ENCODE measurements at places on chromosomes 12 and 14.

- DNase-seq: peak; percentile 43
Measured at GRCh38 chr14:104665657-104666522, 23.5 kb upstream of the INF2 start.

DNA sequence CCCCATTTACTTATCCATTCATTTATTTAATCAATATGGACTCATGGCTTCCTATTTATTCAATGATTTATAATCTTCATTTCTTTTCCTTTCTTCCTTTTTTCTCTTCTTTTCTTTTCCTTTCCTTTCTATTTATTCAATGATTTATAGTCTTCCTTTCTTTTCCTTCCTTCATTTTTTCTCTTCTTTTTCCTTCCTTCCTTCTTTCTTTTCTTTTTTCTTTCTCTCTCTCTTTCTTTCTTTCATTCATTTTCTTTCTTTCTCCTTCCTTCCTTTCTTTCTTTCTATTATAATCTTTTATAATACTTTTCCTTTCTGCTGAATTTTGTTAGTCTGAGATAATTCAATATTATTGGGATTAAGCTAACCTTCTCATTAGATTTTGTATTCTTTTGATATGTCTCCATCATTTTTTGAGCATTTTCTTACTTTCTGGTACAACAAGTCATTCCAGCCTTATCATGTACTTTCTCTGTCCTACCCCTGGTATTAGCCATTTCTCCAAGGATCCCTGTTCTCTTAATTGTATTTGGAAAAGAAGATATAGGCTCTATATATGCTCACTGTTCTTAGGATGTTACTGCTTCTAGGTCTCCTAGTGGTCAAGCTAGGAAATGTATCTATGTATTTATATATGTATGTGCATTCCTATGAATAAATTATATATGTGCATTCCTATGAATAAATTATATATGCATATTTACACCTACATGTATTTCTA lies 12.1 kb downstream of the LACRT start:
- DNase-seq: no peak

- no peak for DNase-seq
Measured at GRCh38 chr14:29205658-29206057, 439.1 kb downstream of the FOXG1 start.

- DNase-seq: no peak
Measured at GRCh38 chr12:6450091-6450868, 1.6 kb upstream of the TAPBPL start.

GRCh38 chr14:91613459-91614112 lies 103.5 kb upstream of the PPP4R3A start:
- DNase-seq: no peak

- no peak for DNase-seq
Measured at GRCh38 chr12:23084236-23084995, 459.4 kb downstream of the ETNK1 start.

DNA sequence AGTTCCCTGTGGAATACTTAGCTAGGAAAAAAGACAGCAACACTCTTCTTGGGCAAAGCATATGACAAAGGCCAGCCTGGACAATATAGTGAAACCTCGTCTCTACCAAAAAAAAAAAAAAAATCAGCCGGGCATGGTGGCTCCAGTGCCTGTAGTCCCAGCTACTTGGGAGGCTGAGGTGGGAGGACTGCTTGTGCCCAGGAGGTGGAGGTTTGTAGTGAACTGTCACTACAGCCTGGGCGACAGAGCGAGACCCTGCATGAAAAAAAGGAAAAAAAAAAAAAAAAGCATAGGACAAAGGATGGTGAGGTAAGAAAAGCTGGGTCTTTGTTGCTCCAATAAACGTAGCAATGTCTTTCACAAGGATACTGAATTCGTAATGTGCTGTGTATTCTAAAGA lies 1.1 kb downstream of the TXNDC16 start:
- no peak for DNase-seq

GRCh38 chr14:75752907-75753594 lies 92.0 kb downstream of the TTLL5 start:
- DNase-seq: no peak

DNA sequence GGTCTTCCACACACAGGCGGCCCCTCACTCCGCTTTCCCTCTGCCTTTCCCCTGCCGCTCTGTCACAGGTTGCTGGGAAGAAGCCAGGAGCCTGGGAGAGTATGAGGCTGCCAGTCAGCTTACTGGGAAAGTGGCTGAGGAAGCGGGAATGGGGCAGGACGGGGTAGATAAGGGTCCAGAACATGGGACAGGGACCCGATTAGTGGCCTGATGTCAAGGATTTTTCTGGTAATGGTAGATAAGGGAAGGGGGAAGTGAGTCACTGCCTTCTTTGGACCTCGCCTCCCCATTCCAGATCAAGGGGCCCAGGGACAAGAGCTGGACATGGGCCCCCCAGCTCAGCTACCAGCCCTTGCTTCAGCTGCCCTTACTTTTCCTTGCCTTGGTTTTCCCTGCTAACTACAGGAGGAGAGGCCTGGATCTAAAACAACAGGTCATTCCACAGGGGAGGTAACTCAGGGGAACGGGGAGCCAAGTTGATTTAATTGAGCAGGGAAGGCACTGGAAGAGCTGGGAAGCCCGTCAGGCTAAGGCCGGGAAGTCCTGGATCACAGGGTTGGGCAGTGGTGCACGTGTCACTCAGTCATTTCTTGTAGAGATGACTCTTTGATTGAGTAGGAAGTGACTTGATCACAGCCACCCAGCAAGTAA lies 3.5 kb upstream of the LPAR5 start:
- DNase-seq: no peak

GRCh38 chr12:109767991-109768900 lies 54.6 kb downstream of the FAM222A start:
- DNase-seq: no peak

- DNase-seq: no peak
Measured at GRCh38 chr14:33642080-33642479, 308.8 kb downstream of the EGLN3 start.

- no peak for DNase-seq
Measured at GRCh38 chr14:105219753-105220152, 28.6 kb upstream of the BTBD6 start.

GRCh38 chr14:78834766-78835451 lies 664.7 kb downstream of the NRXN3 start:
- no peak for DNase-seq

DNA sequence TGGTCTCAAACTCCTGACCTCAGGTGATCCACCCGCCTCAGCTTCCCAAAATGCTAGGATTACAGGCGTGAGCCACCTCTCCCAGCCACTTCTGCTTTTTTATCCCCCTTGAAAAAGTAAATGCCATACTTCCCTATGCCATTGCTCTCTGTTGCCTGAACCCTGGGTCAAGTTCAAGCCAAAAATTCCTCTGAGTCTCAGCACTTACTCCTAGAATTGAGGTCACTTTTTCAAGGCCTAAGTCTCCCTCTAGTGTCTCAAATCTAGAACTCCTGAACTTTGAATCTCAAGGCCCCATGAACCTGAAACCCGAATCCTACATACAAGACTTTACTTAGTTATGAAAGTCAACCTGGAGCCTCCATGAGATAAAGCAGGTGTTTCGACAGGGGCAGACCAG lies 1.4 kb upstream of the APOBEC1 start:
- DNase-seq: no peak

- peak; percentile 12 for DNase-seq
Measured at GRCh38 chr14:75427482-75428229, at the start of gene JDP2. JDP2 (plus strand) TSS chr14:75428022; CDS start chr14:75437921, 9,899 bp downstream.

GRCh38 chr12:96416033-96416799 lies 16.0 kb upstream of the CDK17 start:
- DNase-seq: no peak

GRCh38 chr12:131076296-131076695 lies 122.6 kb downstream of the ADGRD1 start:
- DNase-seq: no peak

DNA sequence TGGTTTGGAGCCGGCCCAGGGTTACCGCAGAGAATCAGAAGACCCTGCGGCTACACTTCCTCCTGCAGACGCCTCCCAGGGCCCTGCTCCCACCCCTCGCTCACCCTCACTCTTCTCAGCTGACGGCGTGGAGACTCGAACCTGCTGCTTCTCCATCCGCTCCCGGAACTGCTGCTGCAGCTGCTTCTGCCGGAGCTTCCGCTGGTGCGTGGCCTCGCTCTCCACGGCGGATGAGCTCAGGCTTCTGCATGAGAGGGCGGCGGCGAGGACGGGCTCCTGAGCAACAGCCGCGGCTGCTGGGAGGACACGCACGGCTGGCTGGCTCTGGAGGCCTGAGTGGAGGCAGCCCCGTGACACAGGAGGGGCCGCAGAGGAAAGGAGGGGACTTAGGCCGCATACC lies 33.3 kb downstream of the RAD52 start:
- DNase-seq: no peak

DNA sequence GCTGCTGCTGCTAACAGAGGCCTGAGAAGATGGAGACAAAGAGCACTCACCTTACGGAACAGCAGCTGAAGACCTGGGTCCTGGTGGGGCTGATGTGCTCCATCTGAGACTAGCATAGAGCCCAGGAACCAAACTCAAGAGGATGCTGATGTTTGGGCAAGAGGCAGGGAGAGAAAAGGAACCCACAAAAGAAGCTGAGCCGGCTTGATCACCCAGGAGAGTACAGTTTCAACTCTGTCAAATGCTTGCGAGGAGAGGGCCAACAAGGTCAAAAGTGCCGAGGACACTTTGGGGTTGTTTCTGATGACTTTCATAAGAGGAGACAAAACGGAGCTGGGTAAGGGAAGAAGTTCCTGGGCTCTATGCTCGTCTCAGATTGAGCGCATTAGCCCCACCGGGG lies 17.3 kb upstream of the NT5DC3 start:
- no peak for DNase-seq

- no peak for DNase-seq
Measured at GRCh38 chr14:104164041-104164440, 25.7 kb downstream of the KIF26A start.

DNA sequence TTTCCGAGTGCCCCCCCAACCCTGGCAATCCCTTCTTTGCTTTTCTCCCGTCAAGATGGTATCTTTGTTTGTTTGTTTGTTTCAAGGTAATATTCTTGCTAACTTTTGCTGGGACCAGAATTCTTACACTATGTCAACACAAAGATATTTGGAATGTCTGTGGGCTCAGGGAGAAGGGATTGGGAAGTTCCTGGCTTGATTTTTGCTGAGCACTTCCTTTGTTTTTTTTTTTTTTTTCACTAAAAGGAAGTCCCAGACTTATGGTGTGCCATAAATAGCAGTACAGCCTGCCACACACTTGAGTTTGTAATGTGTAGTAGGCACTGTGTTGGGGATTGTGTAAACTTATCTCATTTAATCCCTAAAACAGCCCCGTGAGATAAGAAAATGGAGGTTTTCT lies 11.2 kb upstream of the RNU6-7 start:
- no peak for DNase-seq

- DNase-seq: no peak
Measured at GRCh38 chr12:26233631-26234030, 38.3 kb downstream of the SSPN start.

DNA sequence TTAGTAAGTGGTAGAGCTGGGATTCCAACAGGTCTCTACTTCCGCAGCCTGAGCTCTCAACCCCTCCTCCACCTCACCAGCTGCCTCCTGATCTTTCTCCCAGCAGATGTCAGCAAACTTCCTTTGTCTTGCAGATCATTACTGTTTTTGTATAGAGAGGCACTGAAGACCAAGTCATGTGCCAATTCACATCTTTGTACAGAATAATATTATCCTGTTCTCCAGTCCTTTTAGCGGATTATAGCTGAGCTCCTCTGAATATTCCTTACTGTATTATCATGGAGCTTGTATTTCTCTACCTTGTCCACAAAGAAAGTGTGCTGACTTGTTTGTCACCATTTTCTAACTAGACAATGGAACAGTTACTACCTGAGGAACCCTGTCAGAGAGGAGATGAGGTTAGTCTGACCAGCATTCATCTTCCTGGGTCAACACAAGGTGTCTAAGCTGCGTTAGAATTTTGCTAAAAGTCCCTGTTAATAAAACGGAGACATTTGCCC lies 142.3 kb upstream of the ARHGAP5 start:
- DNase-seq: peak; percentile 11

GRCh38 chr12:54749191-54749818 lies 101.1 kb upstream of the DCD start:
- peak; percentile 72 for DNase-seq

GRCh38 chr12:14840616-14841015 lies 2.7 kb downstream of the ART4 start:
- no peak for DNase-seq

- DNase-seq: no peak
Measured at GRCh38 chr12:13126494-13126893, 23.0 kb upstream of the GSG1 start.

DNA sequence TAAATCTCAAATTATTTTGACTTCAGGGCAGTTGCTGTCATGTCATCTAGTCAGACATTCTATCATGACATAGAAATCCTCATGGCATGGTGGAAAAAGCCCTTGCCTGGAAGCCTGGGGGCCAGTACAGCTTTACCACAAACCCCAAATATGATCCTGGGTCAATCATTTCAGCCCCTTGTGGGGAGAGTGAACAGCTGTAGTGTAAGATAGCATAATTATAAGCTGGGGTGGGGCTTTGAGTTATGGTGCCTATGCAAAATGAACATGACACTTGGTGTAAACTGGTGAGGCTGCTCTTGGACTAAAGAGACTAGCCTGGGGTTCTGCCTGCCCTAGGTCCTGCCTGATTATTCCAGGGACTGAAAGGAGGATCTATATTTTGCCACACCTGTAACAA lies 207.7 kb upstream of the DDHD1 start:
- no peak for DNase-seq

DNA sequence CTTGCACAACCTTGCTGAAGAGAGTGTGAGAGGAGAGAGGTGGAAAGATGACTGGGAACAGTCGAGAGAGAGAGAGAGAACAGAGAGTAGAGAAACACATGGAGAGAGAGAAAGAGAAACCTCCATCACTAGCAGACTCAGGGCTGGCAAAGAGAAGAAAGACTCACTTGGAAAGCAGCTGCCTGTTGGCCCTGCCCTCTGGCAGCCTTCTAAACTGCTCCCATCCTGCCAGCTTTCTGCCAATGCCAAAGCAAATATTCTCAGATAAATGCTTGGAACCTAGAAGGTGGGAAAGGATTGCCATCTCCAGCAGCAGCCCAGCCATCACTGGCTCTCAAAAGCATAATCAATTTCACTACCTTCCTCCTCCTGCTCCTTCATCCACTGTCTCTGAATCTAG lies 107.9 kb upstream of the WSCD2 start:
- DNase-seq: no peak

DNA sequence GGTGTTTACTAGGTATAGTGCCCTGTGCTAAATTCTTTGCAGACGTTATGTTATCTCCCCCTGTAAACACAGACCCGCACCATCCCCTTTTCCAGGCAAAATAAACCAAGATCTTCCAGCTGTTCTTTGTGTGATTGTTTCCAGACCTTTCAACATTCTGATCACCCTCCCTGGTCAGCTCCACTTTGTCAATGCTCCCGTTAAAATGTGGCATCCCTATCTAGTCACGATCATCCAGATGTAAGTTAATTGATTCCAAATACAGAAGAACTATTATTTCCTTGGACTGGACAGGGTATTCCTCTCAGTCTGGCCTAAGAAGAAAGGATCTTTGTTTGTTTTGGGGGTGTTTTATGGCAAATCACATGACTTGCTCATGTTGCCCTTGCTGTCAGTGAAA lies 127.6 kb upstream of the ARID2 start:
- no peak for DNase-seq

Data from CD4-positive, alpha-beta T cell treated with Interleukin-2 at 100 ng/mL for 4 hours (primary cell).